ENCODE measurements at places on chromosomes 13 and 19.

DNA sequence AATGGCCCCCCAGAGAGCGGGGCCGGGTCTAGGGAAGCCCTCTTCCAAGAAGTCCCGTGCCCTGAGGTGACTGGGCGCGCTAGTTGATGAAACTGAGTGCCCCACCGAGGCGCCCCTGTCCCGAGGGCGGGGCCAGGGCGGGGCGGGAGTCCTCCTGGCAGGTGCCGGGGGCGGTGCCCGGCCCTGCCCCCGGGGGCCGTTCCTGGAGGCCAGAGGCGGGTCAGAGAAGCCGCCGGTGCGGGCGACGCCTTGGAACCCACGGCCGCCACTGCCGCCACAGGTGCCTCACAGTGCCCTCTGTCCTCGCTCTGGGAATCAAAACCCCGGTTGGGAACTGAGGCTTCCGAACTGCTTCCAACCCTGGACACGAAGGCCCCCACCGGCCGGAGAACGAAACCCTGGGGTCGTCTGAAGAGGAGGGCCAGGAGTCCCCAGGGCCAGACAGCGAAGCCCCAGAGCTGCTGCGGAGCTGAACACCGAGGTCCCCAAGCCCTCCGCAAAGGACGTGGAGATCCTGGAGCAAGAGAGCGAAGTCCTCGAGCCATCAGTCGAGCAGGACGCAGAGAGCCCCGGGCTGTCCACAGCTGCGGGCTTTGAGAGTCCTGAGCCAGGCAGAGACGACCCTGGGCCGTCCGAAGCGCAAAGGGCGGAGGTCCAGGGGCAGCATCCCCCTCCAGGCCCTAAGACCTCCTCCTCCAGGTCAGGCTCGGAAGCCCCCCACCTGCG, at the start of gene MISP3:
Gene MISP3, plus strand, starts transcription at position 252 of the 726 bp plus-strand sequence. CDS start 524 bp downstream, outside the sequence.
- no peak for DNase-seq

DNA sequence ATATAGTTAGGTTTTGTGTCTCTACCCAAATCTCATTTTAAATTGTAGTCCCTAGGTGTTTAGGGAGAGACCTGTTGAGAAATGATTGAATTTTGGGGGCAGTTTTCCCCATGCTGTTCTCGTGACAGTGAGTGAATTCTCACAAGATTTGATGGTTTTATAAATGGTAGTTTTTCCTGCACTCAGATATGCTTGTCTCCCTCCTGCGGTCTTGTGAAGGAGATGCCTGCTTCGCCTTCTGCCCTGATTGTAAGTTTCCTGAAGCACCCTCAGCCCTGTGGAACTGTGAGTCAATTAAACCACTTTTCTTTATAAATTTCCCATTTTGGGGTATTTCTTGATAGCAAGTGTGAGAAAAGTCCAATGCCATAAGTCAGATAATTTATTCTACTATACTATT, 1977.5 kb upstream of the PCDH20 start:
- DNase-seq: no peak

GRCh38 chr13:76756451-76756850, 129.8 kb downstream of the KCTD12 start:
- DNase-seq: no peak

- DNase-seq: no peak
Observed at GRCh38 chr13:60148918-60149317, 14.8 kb downstream of the DIAPH3 start.

DNA sequence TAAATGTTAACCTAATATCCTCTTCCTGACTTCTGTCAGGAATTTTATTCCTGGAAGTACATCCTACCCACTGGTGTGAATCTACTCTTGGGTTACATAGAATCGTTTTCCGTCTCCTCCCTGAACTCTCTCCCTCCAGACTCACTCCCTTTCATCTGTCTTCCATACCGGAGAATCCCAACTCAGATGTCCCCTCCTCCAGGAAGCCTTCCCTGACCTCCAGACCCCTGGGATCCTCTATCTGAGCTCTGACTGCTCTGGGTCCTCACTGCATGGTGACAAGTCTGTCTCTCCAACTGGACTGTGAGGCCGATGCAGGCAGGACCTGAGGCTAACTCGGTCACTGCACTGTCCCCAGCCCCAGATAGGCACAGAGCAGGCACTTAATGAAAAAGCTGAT, 24.6 kb downstream of the OPA3 start:
- no peak for DNase-seq

- no peak for DNase-seq
Observed at GRCh38 chr13:114145722-114146121, 13.3 kb upstream of the RASA3 start.

DNA sequence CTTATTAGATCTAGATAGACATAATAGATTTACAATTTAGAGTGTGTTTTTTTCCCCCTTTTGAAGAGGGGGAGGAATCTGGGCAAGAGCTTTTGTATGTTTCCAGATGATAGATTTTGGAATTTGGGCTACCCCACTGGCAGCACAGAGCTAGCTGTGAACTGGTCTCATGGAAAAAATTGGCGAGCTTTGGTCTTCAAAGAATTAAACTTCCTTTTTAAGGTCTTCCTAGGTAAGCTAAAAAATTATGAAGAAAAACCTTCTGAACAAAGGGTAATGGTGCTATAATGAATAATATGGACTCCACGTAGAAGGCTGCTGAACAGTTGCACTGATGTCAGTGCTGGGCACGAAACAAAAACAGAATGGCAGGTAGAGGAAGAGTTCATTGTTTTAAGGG, 109.3 kb downstream of the ZIC5 start:
- DNase-seq: no peak

GRCh38 chr19:14530005-14530348, 583 bp downstream of the TECR start:
- no peak for DNase-seq

- DNase-seq: no peak
Observed at GRCh38 chr13:60062502-60062901, 101.2 kb downstream of the DIAPH3 start.

GRCh38 chr13:35856084-35856483, 275.1 kb downstream of the DCLK1 start:
- no peak for DNase-seq

DNA sequence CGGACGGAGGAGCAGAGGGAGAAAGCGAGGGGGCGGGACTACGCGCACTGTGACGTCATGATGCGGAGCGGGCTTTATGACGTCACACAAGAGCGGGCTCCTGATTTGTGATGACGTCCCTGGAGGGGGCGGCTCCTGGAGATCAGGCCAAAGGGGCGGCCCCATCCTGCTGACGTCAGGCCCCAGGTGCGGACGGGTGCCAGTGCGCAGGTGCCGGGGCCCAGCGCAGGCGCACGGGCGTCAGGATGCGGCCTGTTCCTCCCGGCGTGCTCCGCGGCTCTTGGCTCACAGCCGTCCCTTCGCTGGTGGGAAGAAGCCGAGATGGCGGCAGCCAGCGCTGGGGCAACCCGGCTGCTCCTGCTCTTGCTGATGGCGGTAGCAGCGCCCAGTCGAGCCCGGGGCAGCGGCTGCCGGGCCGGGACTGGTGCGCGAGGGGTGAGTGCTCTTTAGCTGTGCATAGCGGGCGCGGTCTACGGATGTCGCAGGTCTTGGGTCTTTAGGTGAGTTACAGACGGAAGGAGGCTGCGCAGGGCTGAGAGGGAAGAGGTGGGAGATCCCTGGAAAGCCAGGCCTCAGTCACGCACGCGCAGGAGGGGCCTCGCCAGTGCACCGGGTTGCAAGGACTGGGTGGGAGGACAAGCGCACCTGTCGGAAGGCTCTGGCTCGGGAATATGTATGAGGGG, at the start of the genes EMC10 and GARIN5A:
Gene EMC10, plus strand, starts transcription at position 284 of the 683 bp plus-strand sequence. Its CDS starts 38 bp downstream, at position 322.
Gene GARIN5A, minus strand, starts transcription at position 625 of the 683 bp plus-strand sequence. Its CDS starts 460 bp downstream, at position 165.
- DNase-seq: peak; percentile 94

- no peak for DNase-seq
Observed at GRCh38 chr19:32324631-32325285, 20.7 kb upstream of the ZNF507 start.

Measured in stimulated activated CD8-positive, alpha-beta memory T cell treated with anti-CD3 and anti-CD28 coated beads, Interleukin-15, amount 100 ng/mL, for 48 hours (primary cell).